ENCODE measurements at places on chromosomes 3 and 15.

DNA sequence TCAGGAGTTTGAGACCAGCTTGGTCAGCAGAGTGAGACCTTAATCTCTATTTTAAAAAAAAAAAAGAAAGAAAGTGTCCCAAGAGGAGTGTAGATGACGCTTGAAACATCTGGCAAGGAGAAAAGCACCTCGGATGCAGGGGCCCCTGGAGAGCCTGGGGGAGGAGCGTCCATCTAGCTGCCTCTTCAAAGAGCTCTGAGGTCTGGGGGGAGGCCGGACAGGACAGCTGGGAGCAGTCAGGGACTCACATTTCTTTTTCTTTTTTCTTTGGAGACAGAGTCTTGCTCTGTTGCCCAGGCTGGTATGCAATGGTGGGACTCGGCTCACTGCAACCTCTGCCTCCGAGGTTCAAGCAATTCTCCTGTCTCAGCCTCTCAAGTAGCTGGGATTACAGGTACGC is 3.3 kb upstream of the IDH2 start:
- no peak for DNase-seq

DNA sequence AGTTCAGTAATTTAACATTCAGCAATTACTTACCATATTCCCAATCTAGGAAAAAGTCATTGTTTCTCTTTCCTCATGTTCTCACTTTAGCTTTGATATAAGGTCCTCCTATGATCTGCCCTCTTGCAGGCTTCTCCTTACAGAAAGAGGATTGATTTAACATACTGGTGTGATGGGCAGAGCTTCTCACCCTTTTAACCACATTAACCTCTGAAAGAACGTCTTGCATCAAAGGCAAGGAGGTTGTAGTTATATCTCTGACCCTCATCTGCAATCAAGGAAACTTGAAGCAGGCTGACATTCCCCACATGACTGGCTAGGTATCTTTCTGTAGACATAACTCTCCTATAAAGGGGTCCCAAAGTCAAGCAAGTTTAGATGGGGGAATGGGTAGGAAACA is 39.5 kb downstream of the BTLA start:
- DNase-seq: no peak

- DNase-seq: no peak
Measured at GRCh38 chr3:57587905-57588304, 9.2 kb downstream of the ARF4 start.

GRCh38 chr3:89300981-89301380 is 193.6 kb downstream of the EPHA3 start:
- DNase-seq: no peak

GRCh38 chr3:2274526-2274925 is 175.9 kb downstream of the CNTN4 start:
- no peak for DNase-seq

- DNase-seq: no peak
Measured at GRCh38 chr3:14539384-14539741, 779 bp downstream of the GRIP2 start.

- no peak for DNase-seq
Measured at GRCh38 chr3:179072100-179072438, 460 bp upstream of the ZMAT3 start.

GRCh38 chr3:156469456-156469855 is 85.5 kb downstream of the SSR3 start:
- peak; percentile 43 for DNase-seq

DNA sequence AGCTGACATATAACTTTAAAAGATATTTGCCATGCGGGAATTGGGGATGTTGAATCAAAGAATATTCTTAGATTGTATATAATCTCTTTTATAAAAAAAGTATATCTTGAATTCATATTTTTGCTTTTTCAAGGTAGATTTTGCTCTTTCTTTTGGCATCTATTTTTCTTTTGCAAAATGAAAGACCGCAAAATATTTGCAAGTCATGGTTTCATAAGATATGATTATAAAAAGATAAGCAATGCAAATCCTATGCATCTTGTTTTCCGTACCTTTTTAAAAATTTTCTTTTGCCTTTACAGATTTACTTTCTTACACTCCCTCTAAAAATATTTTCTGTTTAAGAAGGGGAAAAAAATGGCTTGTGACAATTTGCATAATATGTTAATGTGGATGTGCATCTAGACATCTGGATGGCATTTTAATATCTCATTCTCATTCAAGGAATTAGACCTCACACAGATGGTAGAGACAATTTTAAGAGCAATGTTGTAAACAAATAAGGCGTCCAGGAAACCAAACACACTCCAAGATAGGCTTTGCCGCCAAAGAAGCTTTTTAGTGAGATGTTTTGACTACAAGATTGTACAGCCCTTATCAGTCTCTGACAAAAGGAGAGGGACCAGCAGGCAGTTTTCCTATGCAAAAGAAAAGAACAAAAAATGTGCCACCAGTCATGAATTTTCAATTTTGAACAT is 371.1 kb downstream of the CHL1 start:
- no peak for DNase-seq

DNA sequence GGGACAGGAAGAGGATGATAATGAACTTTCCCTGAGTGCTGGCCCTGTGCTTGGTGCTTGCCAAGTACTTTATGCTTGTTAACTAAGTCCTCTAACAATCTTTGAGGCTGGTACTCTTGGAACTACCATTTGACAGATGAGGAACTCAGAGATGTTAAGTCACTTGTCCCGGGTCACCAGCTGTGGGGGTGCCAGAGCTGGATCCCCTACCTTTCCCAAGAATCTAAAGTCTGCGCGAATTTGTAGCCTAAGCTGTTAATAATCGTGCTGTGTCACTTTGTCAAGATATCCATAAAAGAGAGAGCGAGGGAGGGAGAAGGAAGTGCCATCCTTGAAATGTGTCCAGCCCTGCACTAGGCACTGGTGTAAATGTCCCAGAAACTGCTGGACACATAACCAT is 19.0 kb upstream of the ACOX2 start:
- DNase-seq: no peak

GRCh38 chr15:67280217-67280616 is 25.6 kb downstream of the IQCH start:
- no peak for DNase-seq

DNA sequence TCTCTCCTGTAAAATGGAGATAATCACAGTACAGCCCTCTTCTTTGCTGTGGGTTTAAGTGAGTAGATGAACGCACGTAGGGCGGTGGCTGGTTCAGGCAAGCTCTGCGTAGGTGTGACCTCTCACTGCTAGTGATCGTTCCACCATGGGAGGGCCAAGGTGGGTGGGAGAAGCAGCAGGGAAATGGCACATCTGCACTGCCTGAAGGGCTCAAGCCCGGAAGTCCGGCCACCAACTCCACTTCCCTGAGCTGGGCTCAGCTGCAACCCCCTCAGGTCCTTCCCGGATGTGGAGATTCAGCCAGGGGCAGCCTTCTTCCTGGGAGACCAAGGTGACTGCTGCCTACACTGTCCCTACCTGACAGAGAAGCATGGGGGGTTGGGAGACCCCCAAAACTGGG is 102.9 kb downstream of the ADCY5 start:
- DNase-seq: no peak

Measured in retinal pigment epithelial cell (primary cell).